Glomerular endothelial cell (primary cell): ENCODE measurements at places on chromosomes 7 and 10. TPM values are rescaled to one million over a fixed set of nuclear protein-coding genes. Genes with fewer than 3 reads are reported as not detected.

GRCh38 chr7:25792586-25792985, 359.4 kb upstream of the NFE2L3 start:
- no peak for DNase-seq

DNA sequence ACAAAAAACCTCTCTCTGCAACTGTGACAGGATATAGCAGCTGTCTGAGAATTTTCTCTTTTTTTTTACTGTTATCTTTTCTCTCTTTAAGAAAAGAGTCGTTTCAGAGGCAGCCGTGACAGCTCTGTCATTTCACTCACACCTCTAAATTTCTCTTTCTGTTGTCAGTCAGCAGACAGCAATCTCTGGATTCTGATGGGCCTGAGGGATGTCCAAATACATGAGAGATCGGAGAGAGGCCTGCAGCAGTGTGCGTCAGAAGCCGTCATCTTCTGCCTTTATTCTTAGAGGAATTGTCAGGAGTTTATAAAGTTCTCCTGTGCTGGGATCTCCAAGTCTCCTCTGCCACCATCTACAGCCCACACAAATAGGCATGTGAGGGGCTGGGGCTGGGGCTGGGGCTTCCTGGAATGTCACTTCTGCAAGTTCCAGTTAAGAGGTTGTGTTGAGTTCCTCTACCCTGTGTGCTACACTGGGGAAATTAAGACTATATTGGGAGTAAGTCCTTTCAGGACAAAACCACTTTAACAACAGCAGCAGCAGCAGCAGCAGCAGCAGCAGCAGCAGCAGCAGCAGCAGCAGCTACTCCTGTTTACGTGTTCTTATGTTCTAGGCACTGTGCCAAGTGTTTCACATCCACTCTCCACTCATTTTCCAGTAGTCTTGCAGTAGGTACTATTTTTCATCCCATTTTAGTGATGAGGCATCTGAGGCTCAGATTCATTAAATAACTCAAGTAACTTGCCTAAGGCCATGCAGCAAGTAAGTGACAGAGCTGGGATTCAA, 541.3 kb downstream of the LRMDA start:
- DNase-seq: no peak

DNA sequence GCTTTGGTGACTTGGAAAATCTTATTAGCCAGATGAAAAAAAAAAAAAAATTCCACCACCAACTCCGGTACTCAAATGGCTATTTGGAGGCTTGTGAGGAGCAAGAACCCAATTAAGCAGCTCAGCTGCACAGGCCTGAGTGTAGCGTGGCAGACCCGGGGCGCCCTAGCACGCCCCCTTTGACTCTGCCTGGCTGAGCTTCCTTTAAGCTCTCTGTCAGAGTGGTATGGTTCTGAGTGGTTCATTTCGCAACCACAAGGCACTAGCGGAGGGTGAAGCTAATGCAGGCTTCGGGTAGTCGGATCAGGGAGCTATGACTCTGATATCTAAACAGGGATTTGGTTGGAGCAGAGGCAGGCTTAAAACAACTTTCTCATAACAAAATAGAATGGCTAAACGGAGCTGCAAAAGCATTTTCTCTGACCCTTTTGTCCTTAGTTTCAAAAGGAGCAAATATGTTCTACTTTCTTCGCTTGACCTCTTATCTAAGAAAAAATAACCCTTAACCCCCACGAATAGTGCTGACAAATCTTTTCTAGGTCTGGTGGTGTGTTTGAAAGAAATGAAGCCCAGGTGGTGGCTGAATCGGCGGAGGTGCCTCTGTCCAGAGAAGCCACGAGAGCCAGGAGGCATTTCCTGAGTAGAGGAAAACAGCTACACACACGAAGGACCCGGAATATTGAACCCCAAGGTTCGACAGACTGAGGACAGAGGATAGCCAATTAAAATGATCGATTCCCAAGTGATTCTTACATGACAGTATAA, 285.4 kb upstream of the GLI3 start:
- DNase-seq: no peak

- DNase-seq: no peak
Observed at GRCh38 chr10:117322260-117322659, 53.0 kb downstream of the PDZD8 start.

- DNase-seq: no peak
Observed at GRCh38 chr7:81839708-81840369, 70.0 kb upstream of the HGF start.

DNA sequence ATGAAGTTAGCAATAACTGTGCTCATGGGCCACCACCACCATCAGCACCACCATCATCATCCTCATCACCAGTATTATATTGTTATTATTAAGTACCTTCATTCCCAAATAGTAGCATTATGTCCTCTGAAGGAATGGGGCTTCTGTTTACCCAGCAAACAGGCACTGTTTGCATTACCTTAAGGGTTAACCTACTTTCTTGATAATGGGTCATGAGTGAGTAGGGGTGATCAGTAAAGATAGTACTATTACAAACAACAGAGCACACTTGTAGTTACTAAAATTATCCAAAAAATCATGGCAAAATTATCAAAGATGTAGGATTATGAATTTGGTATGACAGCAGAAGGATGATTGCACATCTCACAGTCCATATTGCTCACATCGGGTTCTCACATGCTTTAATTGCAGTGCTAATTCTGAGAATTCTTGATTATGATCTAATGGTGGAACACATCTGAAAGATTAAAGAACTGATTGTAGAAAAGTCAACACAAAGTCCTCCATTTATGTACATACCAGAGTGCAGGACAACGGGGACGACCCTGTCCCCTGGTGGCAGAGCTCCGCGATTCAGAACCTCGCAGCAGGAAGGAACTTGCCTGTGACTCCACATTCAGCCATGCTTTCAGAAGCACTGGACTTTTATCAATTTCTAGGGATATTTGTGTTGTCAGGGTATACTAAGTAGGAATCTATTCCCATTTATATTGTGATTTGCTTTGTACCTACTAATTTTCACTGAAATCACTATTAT, 31.0 kb downstream of the PDE1C start:
- DNase-seq: no peak

DNA sequence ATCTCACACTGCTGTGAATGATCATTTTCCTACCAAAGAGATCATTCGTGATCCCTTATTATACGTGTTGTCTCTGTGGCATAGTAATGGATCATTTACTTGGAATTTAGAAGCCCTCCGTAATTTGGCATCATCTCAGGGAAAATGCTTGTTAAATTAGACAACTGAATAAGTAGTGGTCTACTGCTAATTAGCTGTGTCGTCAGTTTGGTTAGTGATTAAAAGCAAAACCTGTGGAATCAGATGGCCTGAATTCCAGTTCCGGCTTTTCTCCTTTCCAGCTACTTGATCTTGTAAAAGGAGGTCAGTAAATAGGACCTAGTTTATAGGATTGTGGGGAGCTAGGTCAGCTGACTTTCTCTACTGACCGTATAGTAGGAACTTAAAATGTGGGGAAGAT, 65.6 kb downstream of the RBM33 start:
- DNase-seq: no peak

DNA sequence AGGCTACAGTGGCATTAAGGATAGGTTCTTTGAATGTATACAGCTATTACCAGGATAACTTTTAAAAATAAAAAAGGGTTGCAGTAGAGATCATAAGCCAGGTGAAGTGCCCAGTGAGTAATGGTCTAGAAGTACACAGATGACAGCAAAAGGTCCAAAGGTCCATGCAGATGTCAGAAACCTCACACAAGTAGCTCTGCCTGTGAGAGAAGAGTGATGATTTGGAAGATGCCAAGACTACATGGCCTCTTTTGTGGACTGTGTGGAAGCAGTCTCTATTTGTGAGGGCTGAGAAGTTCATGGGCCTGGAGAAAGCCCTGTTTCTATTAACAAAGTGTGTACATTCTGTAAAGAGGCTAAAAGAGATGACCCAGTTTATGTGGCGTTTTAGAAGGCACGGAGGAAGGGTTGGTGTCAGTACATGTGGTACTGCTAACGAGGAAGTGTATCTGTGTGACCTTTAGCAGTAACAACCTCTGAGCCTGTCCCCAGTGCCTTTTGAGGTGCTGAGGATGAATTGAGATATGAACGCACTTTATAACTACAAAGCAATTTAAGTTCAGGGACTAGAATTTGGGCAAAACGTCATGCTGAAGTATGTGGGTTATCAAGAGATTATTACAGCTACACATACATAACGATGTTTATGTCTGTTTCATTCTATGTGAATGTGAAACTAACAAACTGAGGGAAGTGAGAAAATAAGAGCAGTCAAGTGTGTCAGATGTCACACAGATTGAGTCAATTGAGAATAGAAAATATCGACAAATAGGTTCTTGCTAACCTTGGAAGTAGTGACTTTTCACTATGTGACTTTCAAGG, 7.6 kb downstream of the CYCS start:
- no peak for DNase-seq

GRCh38 chr10:35433851-35434426, 97.6 kb downstream of the CCNY start:
- DNase-seq: no peak

DNA sequence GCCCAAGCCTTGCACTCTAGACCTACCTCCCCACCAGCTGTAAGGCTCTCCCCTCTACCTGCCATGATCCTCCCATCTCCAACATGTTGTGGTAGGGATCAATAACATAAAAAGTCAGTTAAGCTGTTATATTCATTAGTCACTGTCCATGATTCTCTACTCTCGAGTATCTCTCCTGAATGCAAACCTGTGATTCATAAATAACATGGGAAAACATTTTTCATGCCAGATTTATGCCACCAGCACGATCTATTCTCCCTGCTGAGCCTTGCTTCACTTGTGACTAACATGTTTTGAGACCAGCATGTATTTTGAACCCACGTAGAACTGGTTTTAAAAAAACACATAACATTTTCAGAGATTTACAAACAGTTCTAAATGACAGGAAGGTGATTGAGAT, 30.3 kb downstream of the TMEM168 start:
- DNase-seq: no peak

DNA sequence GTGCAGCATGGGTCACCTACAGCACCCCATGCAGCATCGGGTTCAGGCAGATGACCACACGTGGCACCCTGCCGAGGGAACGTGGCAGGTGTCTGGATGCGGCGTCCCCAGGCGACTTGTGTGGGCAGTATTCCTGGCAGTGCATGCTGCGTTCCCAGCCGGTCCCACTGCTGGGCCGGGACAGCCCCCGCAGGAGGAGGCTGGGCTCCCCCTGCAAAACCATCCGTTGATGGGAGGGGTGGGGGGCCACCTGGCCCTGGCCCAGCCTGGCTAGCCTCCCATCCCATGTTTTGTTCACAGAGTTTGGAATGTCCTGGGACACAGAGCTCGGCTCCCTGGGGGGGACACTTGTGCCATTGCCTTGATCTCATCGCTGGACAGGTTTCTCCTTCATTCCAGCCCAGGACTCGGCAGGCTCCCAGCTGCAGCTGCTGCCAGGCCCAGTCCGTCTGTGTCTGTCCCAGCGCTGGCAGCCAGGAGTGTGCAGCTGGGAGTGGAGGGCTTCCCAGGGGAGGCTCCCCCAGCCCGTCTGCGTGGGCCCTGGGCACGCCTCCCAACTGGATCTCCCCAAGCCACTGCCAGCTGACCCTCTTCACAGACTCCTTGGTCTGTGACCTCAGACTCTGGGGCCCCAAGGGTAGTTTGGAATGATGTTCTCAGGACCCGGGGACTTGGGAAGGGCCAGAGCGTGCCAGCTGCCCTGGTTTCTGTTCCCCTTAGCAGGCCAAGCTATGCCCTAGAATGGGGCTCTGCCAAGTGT, 32.6 kb downstream of the TMEM270 start:
- DNase-seq: no peak

DNA sequence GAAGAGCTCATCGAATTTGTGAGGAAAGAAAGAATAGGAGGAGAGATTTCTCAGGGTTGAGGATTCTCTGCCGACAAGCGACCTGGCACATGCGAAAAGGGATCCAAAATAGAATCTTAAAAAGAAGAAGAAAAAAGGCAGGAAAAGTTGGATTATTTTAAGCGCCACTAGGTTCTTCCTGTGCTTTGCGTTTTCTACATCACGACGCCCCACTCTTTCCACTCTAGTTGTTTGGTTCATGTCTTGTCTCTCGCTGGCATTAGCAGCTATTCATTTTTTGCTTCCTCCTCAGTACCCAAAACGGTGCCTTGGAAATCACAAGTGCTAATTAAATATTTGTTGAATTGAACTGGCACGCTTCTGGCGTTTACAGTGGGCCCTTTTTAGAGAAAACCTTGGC, 674 bp upstream of the FRA10AC1 start:
- no peak for DNase-seq

DNA sequence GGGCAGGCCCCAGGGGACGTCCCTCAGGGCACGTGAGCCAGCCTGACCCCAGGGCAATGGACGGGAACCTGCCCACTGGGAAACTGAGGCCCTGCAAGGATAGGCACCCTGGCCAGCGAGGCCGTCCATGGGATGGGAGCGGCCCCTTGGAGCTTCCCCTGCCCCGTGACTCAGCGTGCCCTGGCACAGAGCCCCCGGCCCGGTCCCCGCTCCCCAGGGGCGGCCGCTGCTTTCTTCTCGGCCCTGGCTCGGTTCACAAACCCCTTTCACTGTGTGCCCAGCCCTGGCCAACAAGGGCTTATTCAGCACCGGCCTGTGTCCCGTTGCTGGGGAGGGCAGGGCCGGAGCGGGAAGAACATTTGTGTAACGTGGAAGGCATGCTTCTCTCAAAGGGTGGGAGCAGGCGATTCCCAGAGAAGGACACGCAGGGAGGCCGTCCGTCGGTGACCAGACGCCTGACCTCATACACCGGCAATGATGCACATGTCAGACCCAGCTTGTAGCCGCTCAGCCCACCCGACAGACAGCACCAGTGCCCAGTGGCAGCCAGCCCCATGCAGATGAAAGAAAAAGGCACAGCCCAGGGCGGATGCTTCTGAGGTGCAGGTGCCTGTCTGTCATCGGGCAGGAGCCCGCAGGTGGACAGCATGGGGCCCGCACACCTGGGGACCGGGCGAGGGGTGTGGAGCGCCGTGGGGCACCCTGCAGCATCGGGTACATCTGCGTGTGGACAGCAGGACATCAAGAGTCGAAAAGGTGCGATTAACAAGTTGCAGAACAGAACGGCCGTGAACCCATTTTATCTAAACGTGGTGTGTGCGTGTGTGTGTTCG, 94.5 kb downstream of the PDGFA start:
- no peak for DNase-seq

DNA sequence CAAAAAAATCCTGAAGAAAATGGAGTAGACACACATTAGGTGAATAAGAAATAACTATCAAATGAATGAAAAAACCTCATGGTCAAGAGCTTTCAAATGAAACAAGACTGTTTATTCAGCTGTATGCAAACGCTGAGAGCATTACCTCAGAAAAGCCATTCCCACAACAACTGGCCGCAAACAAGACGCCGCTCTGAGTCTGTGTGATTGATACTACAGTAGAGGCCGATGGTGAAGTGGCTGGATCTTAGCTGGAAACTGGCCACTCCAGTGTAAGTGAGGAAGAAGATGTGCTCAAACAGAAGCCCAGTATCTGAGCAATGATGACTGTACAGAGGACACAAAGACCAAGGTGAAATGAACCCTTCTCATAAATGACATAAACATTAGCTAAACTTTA, 252.4 kb upstream of the GHITM start:
- no peak for DNase-seq

Gene STX1A
- total RNA-seq: 19.5 and 22.0 TPM in 2 replicates

Gene AASS
- 15.1 and 15.2 TPM in 2 replicates for total RNA-seq

Gene GNAT3
- total RNA-seq: not detected in 2 replicates

Gene MRLN
- not detected in 2 replicates for total RNA-seq

Gene DDX50
- total RNA-seq: 19.8 and 22.7 TPM in 2 replicates

Gene SH2B2
- 5.5 and 11.9 TPM in 2 replicates for total RNA-seq

Gene IKZF1
- not detected in 2 replicates for total RNA-seq

Gene DRGX
- not detected in 2 replicates for total RNA-seq

Gene LRRC4
- 0.10 and 1.3 TPM in 2 replicates for total RNA-seq

Gene LRGUK
- 0.18 and 0.34 TPM in 2 replicates for total RNA-seq

Gene SPDYE2B
- total RNA-seq: not detected in 2 replicates

Gene AS3MT
- 0.58 and 0.82 TPM in 2 replicates for total RNA-seq

Gene SLC29A4
- 3.8 and 6.2 TPM in 2 replicates for total RNA-seq
